Neural progenitor cell (in vitro differentiated cells): ENCODE measurements at places on chromosomes 12 and 14. TPM values are rescaled to one million over a fixed set of nuclear protein-coding genes. Genes with fewer than 3 reads are reported as not detected.

EGLN3 gene
- total RNA-seq, result 65.0 and 73.5 TPM in 2 replicates

BDKRB1 gene
- total RNA-seq, result not detected in 2 replicates

GRCh38 chr12:26732005-26732908 is 100.7 kb downstream of the ITPR2 start:
- H3K27me3 ChIP-seq, result no peaks in the 10 kb centered on the region
- no peaks in the 10 kb centered on the region for H3K36me3 ChIP-seq
- no peak overlapping the region for H3K27ac ChIP-seq
- H3K4me1 ChIP-seq, result no peaks in the 10 kb centered on the region

GRCh38 chr12:108394196-108394595 is 55.1 kb upstream of the CMKLR1 start:
- no peaks in the 10 kb centered on the region for H3K27me3 ChIP-seq
- no peak for DNase-seq
- H3K4me1 ChIP-seq, result peaks cover 17% of the 10 kb centered on the region
- H3K36me3 ChIP-seq, result no peaks in the 10 kb centered on the region
- no peak overlapping the region for H3K27ac ChIP-seq
- H3K4me3 ChIP-seq, result no peak overlapping the region

DNA sequence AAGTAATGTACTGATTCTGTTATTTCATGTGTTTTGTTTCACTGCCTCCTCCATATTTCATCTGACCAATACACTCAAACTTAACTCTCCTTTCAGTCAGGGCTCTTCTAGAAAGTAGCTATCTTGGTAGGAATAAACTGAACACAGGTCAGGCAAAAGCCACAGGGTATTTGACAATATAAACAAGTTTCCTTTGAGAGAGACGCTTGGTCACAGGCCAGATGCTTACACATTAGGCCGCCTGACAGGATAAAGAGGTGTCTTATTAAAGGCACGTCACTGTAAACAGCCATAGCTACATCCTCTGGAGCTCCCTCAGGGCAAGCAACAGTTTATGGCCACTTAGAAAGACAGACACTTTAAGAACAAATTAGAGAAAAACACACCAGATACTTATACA is 607.5 kb downstream of the SLC6A15 start:
- no peak overlapping the region for H3K4me3 ChIP-seq
- no peak overlapping the region for H3K27ac ChIP-seq
- no peaks in the 10 kb centered on the region for H3K4me1 ChIP-seq
- H3K27me3 ChIP-seq, result no peaks in the 10 kb centered on the region
